ENCODE measurements at places on chromosomes 7 and 10.

DNA sequence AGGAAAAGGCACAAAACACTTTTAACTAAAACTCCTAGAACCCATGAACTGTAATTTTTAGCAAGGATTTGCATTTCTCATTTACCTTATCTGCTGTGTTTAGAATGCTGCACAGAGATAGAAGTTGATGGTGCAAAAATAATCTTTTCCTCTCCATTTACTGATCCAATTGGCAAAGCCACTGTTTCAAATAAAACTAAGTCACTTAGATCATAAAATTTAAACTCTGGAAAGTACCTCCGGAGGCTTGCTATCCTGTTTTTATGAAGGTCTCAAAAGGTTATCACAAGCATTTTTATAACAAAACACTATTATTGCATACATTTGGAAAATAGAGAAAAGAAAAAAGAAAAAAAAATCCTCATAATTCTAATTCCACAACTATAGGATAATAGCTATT lies 7.6 kb downstream of the CPA2 start:
- DNase-seq: no peak

DNA sequence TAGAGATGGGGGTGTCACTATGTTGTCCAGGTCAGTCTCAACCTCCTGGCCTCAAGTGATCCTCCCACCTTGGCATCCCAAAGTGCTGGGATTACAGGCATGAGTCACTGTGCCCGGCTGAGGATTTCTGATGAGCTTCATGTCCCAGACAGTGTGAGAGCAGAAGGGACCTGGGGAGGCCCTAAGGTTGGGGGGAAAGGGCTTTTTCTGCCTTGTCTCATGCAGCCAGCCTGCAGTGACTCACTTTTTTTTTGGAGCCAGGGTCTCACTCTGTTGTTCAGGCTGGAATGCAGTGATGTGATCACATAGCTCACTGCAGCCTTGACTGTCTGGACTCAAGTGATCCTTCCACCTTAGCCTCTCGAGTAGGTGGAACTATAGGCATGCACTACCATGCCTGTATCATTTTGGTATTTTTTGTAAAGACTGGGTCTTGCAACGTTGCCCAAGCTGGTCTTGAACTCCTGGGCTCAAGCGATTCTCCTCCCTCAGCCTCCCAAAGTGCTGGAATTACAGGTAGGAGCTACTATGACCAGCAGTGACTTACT lies 14.6 kb downstream of the COL26A1 start:
- no peak for DNase-seq

DNA sequence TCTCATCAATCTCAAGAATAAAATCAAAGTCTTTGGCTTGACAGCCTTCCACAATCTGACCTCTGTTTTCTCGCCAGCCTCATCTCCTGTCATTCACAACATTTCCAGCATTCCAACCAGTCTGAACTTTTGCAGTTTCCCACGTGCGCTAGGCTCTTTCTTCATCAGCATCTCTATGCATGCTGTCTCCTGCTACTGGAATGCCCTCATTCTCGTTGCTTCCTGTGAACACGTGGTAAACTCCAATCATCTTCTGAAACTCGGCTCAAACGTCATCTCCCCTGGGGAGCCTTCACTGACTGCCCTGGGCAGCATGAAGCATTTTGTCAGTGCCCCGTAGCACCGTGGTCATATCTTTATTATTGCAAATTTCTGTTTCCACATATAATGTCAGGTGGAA lies 12.2 kb upstream of the RSBN1L start:
- DNase-seq: no peak

GRCh38 chr7:102991540-102992214 lies 78.9 kb downstream of the LRRC17 start:
- DNase-seq: no peak

GRCh38 chr7:4556868-4557793 lies 125.0 kb upstream of the FOXK1 start:
- no peak for DNase-seq

DNA sequence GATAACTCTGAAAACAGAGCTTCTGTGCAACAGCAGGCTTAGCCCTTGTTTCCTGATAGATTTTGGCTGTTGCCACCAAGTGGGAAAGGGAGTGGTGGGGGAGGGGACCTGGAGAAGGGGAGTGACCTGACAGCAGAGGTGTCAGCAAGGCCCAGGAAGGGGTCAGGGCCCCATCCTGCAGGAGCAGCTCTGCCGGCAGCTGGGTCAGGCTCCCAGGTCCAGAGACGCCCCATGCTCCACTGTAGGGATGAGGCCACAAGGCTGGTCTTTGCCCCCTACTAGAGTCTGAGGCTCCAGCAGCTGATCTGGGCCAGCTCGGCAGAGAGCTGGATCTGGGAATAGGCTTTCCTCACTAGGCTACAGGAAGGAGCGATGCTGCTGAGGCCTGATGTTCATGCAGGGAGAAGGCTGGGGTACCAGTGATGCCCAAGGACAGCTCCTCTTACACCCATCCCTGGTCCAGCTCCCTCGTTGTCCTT lies 44.0 kb upstream of the ZMIZ1 start:
- DNase-seq: no peak

GRCh38 chr7:37657816-37658215 lies 25.8 kb upstream of the GPR141 start:
- no peak for DNase-seq

DNA sequence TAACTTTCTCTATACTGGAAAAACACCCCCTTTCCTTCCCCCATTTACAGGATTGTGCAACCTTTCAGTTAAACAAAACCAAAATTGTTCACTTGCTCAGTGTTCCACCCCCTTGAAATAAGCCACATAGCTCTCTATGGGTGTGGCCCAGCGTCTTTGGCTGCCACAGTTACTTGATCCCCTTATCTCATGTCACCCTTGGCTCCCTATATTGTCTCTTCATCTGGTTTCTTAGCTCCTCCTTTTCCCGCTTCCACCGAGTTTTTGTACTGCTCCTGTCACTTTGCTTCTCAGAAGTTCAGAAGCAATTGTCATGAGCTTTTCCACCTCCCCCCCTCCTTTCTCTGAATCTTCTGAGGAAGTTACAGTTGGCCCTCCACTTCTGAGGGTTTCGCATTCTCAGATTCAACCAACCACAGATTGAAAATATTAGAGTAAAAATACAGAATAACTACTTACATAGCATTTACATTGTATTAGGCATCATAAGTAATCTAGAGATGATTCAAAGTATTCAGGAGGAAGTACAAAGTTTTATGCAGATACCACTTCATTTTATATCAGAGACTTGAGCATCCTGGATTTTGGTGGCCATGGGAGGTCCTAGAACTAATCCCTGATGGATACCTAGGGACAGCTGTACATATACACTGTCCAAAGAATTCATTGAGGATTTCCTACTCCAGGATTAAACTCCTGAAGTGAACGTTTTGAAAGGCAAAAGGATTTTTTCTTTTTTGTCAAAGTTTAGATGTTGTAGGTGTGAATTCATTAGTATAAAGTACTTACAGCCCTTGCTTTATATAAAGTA lies 60.4 kb downstream of the ADD3 start:
- DNase-seq: no peak

GRCh38 chr10:90695915-90696676 lies 161.7 kb downstream of the HTR7 start:
- no peak for DNase-seq

- DNase-seq: no peak
Measured at GRCh38 chr10:8193546-8193945, 139.1 kb downstream of the GATA3 start.

DNA sequence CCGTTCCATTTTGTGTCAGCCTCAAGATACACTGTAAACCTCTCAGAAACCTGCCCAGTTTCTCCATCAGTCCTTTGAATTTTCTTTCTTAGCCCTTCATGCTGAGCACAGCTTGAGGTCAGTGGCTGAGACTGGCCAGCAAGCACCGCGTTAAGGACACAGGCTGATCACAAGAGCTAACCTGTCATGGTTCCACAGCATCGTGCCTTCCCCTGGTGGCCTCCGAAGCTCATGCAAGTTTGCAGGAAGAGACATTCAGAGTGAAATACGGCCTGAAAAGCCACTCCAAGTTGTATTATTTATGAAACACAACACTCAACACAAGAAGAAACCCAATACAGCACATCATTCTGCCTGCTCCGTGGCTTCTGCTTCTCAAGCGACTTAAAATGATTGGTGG lies 57.0 kb upstream of the PFKP start:
- no peak for DNase-seq

GRCh38 chr10:75650648-75651047 lies 219.2 kb downstream of the LRMDA start:
- no peak for DNase-seq

DNA sequence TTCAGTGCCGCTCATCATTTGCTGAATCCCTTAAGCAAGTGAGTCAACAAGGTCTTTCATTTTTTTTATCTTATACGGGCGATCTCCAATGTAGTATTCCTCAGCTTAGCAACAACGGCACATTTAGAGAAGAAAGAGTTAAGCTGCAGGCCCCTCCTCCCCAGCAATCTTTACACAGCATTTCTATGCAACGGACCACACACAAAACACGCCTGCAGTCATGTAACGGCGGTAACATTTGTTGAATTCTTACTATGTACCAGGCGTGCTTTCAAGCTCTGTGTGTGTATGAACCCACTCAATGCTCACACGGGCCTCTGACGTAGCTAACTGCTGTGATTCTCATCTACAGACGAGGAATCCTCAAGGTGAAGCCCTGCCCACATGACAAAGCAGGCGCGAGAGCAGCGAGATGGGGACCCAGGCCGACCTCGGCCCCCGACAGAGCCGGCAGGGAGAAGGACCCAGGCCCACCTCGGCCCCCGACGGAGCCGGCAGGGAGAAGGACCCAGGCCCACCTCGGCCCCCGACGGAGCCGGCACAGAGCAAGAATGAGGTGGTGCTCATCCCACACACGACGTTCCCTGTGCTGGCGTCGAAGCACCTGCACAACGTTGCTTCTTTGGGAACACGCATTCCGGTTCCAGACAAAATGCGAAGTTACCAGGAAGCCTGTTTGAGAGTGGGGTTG lies 240.7 kb downstream of the ZMYND11 start:
- DNase-seq: no peak

DNA sequence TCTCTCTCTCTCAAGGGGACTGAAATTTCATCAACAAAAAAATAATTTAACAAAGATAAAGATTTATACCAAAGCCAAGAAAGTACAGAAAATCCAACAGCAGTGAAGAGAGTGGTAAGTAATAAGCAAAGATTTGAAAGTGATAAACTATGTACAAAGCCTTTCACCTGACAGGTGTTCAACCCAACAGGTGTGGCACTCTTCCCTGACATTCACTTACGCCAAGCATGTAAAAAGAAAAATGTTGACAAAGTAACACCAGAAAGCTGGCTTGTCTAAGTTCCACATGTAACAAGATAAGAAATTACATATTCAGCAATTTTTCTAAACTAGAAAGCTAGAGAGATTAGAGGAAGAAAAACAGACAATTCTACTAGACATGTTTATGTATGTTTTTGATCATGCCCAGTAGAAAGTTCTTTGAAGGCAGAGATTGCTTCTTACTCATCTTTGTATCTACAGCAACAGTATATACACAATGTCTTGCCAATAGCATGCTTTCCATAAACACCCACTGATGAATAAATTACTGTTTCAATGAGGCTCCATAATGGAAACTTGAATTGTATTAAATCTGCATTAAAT lies 468.5 kb downstream of the PARD3 start:
- no peak for DNase-seq

- DNase-seq: no peak
Measured at GRCh38 chr7:158011941-158012340, 575.7 kb downstream of the PTPRN2 start.

DNA sequence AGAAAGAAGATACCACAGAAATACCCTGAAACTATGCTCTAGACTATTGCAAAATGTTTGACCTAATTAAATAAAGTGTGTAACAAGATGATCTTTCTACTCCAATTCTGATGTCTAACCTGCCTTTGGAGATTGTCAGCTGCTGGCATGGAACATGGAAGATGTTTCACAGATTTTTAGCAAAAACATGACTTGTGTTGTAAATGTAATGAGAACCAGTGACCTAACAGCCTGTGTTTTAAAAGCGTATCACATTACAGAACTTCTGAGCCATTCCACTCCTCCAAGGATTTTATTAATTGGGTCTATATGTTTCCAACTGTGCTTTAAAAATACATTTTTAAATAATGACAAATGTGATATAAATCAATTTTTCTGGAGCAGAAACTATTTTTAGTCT lies 526.3 kb upstream of the SEMA3D start:
- DNase-seq: no peak

DNA sequence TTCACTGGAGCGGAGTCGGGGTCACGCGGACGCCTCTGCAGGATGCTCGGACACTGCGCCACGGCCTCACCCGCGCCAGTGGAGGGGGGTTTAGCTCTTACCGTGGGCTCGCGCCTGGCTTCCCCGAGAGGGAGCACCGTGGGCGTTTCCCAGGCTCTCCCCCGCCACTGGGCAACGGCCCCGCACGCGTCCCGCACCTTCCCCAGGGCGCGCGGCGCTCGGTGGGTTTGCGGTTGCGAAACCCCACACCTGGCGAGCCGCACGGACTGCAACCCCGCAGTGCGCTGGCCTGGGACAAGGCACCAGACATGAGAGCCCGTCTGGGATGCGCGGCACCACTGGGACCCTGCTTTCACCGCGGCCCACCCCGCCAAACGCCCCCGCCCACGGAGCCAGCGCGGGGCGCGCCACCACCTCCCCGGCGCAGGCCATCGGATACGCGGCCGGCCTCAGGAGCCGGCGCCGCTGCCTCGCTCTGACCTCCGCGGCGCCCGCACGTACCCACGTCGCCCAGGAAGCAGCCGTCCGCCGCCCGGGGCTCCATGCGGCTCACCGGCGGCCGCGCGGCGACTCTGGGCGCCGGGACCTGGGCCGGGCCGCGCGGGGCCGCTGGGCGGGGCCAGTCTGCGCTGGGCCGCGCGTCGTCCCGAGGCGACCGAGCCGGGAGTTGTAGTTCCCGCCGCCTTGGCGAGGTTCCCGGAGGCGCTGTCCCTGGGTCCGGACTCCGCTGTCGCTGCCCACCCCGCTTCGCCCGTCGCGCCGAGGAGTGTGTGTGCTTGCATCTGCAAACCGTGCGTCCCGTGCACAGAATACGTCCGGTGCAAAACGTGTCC lies at the start of gene ASB13:
ASB13 (minus strand) TSS at position 588 of the 833 bp plus-strand sequence; CDS start at position 544, 44 bp downstream.
- no peak for DNase-seq

GRCh38 chr10:34824870-34825269 lies 9.8 kb upstream of the PARD3 start:
- no peak for DNase-seq

DNA sequence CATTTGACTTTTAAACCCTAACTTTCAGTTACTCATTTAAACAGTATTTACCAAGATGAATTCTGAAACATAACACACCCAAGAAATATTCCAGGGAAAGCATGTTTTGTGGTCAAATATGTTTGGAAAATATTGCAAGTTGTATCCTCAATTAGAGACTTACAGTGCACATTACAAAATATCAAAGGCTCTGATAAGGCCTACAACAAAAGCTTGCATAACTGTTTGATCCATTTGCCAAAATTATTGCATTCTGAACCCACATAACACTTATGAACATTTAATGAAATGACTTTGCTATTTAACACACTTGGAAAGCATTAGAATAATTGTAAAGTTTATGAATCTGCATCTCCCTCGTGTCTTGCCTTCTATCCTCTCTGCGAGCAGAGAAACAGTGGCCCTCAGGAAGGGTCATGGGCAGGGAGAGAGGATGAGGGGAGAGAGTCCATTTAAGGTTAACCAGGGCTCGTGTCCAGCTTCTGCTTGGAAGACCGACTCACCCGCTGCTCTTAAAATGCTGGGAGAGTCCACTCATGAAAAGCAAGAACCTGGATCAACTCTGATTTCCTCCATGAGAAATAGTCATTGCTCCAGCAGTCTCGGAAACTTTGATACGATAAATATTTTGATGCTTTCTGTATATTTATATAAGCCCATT lies 408.2 kb upstream of the ZMIZ1 start:
- DNase-seq: no peak
